Natural killer cell (primary cell): ENCODE measurements at places on chromosomes 3 and 15.

GRCh38 chr15:76084256-76084655 lies 24.5 kb downstream of the TMEM266 start:
- no peak for DNase-seq

DNA sequence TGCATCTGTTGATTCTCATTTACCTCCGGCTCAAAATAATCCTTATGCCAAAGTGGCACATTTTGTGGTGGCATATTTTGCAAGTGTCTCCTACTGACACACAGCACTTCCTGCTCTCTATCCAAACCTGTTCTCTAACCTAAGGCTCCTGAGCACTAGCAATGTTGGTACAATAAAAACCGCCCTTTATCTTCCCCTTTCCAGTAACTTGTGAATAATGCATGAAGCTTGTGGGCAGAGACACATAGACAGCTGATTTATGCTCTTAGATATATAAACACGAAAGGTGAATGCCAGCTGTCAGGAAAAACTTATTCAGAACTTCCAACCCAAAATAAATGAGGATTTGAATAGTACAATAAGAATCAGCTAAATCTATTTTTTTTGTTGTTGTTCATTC lies 34.6 kb upstream of the ARPIN start:
- no peak for DNase-seq

GRCh38 chr3:99211309-99211708 lies 309.8 kb upstream of the DCBLD2 start:
- DNase-seq: no peak

DNA sequence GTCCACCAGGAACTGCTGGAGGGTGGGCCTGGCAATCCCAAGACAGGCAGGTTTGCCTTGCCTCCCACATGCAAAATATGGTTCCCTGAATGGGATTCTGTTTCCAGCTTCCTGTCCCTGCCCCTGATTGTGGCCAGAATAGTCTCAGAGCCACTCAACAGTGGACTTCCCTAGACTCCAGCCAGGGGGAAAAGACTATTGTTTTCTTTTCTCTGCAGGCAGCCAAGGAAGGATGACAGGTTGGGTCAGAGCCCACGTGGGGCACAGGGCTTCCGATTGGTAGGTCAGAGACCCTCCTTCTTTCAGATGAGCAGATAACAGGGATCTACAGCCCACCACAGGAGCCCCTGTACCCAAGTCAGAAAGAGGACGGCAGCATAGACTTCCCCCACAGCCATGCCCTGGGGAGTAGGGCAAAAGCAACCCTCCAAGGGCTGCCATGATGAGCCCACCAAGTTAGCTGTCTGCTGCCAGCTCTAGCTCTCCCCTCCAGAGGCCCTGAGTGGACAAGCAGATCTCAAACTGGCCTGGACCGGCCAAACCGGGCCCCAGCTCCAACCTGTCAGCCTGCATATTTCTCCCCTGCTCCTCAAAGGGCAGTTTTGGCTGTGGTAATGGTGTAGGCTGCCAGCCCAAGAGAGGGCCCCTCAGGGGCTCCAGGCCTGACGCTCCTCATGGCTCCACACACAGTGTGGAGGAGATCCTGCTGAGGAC lies 6.4 kb downstream of the TLR9 start:
- DNase-seq: no peak

GRCh38 chr3:156071031-156071430 lies 49.3 kb upstream of the KCNAB1 start:
- no peak for DNase-seq

GRCh38 chr3:135018149-135018923 lies 223.3 kb downstream of the EPHB1 start:
- no peak for DNase-seq

GRCh38 chr3:173044998-173045397 lies 96.0 kb downstream of the SPATA16 start:
- no peak for DNase-seq

DNA sequence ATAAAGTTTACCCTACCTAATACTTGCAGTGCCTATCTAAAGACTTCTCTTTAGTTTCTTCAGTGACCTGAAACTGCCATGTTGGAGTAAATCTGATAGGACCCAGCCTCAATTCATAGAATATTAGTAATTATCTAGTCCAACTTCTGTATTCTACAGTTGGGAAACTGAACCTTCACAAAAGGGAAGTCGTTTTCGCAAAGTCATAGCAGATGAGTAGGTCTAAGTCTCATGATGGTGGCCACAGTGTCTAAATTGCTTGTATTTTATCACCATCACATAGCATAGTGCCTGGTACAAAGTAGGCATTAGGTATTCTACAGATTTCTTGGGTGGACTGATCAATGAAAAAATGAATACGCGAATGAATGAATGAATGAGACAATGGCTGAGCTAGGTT lies 8.4 kb downstream of the GMNC start:
- no peak for DNase-seq

DNA sequence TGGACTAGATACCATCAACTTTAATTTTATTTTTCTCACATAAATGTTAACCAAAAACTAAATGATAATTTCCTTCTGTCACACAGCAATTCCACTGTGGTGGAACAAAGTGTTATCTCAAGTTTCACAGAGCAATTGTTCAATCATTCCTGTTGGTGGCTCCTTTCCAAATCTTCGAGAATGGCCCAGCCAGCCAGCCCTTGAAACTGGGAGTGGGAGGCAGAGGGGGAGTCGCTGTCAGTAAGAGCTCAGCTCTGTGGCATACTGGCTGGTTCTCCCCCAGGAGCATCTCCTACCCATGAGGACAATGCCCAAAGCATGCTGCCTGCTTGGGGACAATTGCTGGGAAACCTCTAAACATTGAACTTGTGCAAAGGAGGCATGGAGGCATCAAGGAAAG lies 47.7 kb downstream of the MECOM start:
- no peak for DNase-seq

GRCh38 chr15:31377030-31377429 lies 50.4 kb downstream of the KLF13 start:
- DNase-seq: no peak

GRCh38 chr3:160171813-160172212 lies 53.4 kb upstream of the C3orf80 start:
- DNase-seq: no peak

DNA sequence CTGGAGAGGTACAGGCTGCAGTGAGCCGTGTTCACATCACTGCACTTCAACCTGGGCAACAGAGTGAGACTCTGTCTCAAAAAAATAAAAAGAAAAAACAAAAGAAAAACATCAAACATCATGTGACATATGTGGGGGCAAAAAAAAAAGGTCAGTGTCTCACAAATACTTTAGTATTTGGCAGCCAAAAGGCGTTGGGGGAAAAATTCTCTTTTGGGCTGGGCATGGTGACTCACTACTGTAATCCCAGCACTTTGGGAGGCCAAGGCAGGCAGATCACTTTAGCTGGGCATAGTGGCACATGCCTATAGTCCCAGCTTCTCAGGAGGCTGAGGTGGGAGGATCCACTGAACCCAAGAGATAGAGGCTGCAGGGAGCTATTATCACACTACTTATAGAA lies 47.6 kb downstream of the TMCC1 start:
- no peak for DNase-seq

GRCh38 chr15:68990992-68991500 lies 23.4 kb upstream of the NOX5 start:
- no peak for DNase-seq

- no peak for DNase-seq
Observed at GRCh38 chr15:54707805-54708752, 488.7 kb downstream of the RSL24D1 start.

DNA sequence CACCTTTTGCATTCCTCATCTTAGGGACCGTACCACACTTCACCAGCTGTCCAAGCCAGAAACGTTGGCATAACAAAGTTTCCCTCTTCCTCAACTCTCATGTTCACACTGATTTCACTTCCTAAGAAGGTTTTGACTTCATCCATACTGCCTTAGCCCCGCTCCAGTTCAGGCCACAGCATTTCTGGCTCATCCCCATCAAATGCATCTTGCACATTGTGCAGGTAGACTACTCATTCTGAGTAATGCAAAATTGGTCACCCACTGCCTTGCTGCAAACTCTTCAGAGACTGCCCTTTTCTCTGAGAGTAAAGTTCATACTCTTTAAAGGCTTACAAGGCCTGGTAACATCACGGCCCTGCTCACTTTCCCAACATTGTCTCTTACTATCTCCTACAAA lies 8.8 kb downstream of the NUSAP1 start:
- DNase-seq: no peak

GRCh38 chr3:175304404-175304803 lies 445.3 kb downstream of the NAALADL2 start:
- DNase-seq: no peak

DNA sequence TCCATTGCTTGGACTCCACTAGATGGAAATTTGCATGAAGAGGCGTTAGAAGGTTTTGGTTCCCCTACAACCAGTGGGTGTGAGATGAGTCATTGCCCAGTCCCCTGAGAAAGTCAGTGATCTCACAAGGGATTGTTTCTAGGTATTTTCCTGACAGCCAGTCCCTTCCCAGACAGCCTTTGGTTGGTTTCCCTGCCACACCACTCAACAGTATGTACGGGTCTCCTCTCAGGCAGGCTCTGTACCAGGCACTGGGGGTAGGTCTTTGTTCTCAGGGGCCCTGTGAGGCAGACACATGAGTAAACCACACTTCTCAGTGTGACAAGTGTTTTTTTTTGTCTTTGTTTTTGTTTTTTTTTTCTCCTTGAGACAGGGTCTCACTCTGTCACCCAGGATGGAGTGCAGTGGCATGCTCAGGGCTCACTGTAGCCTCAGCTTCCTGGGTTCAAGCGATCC lies 4.0 kb downstream of the LAMP3 start:
- no peak for DNase-seq

DNA sequence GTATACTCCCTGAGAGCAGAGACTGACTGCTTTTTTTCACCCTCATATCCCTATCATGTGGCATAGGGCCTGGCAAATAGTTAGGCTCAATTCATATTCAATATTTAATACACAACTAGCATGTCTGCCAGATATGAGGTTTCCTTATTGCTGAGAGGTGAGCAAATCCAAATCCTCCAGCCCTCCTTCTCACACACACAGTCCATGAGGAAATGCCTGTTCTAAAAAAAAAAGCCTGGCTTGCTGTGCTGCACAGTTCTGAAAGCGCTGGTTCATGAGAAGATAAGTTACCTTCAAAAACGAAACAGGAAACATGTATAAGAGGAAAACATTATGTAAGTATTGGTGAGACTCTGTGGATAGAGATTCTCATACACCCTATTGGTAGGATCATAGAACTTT lies 15.5 kb upstream of the ACAP2 start:
- no peak for DNase-seq

DNA sequence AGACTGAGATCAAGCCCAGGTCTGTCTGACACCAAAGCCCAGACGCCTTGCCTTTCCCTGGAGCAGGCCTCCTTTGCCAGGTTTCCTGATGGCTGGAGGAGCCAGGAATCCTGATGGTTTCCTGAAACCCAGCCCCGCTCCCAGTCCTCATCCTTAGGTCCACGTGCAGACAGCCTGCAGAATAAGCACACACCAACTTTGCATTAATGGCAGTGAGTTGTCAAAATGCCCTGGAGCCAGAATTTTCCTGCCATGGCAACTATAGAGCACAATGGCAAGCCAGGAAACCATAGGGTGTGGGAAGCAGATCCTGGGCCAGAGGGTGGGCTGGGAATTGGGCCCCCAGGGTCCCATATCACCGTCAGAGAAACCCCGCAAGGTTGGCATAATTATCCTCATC lies 67.4 kb upstream of the HRH1 start:
- DNase-seq: no peak

DNA sequence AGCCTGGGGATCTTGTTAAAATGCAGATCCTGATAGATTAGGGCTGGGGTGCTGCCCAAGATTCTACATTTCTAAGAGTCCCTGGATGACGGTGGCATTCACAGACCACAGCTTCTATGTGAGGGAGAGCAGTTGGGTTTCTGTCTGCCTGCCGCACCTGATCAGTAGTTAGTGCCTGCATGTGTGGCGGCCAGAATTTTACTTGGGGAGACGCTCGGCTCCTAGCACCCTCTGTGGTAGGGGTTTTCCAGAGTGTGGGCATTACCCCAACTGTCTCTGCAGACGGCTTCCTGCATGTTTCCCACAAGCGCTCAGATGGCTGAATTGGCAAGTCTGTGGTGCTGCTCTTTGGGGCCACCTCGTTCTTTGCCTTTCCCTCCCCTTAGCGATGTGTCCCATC lies 8.3 kb downstream of the GHRL start:
- no peak for DNase-seq

GRCh38 chr3:169090559-169090958 lies 573.0 kb downstream of the MECOM start:
- DNase-seq: no peak

- DNase-seq: no peak
Observed at GRCh38 chr3:12828751-12829150, 12.6 kb downstream of the RPL32 start.

GRCh38 chr3:172159962-172160538 lies 120.7 kb downstream of the FNDC3B start:
- no peak for DNase-seq

DNA sequence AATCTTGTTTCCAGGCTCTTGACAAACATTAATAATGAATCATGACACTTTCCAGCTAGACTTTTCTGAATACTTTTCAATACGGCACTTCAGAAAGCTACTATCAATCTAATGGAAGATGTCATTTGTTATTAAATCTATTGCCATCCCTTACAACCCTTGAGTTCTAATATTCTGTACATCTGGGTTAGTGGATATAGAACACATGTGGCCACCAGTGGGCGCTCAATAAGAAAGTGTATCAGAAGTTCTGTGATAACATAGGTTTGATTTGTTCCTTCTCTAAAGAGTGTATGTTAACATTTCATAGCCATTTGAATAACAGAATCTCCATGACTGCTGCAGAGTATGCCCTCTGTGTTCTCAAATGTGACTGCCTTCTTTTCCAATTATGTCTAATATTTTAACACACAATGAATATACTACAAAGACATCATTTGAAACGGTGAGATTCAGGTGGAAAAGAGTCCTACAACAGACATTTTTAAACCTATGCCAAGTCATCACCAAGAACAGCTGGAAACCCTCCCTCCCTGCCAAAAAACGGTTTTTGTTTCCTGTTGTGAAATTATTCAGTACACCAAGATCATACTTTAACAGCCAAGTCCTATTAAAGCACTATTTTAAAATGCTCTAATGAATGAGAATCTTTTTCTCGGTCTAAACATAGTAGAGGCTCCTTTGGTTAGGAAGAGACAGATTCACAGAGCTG lies 22.2 kb downstream of the ALDH1A2 start:
- DNase-seq: no peak

- no peak for DNase-seq
Observed at GRCh38 chr15:56984681-56985481, 66.4 kb downstream of the TCF12 start.

- DNase-seq: no peak
Observed at GRCh38 chr15:85151861-85152260, 170.2 kb downstream of the PDE8A start.

DNA sequence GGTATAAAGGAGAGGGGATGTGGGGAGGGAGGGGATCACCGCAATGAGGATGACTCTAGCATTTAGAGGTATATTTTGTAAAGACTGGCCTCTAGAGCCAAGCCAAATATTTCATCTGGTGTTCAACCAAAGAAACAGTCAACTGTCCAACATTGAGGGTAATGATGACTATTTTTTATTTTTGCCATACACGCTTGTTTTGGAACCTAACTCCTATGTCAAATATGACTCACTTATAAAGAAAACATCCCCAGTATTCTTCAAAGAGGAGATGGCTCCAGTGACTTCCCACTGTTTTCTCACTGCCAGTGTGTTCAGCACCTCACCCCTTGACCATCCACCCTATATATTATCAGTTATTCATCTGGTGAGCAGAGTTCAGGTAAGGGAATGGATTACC lies 77.3 kb downstream of the WNT5A start:
- no peak for DNase-seq
